ENCODE measurements at places on chromosomes 7 and 10. TPM values are rescaled to one million over a fixed set of nuclear protein-coding genes. Genes with fewer than 3 reads are reported as not detected.

DNA sequence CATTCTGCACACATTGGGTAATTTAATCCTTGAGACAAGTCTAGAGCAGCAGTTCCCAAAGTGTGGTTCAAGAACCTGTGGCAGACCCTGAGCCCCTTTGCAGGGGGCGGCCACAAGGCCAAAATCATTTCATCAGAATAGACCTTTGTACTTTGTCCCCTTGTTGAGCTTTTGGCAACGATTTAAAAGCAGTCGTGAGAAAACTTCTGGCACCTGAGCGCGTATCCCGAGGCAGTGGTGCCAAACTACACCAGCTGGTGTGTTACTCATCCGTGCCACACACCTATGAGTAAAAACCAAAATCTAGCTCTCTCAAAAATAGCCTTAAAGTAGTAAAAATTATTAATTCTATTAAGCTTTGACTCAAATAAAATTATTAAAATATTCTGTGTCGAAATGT, 306.8 kb downstream of the SDK1 start:
- DNase-seq = no peak

- DNase-seq = no peak
These were observed 51.6 kb upstream of the RASGEF1A start for GRCh38 chr10:43318456-43318855.

DNA sequence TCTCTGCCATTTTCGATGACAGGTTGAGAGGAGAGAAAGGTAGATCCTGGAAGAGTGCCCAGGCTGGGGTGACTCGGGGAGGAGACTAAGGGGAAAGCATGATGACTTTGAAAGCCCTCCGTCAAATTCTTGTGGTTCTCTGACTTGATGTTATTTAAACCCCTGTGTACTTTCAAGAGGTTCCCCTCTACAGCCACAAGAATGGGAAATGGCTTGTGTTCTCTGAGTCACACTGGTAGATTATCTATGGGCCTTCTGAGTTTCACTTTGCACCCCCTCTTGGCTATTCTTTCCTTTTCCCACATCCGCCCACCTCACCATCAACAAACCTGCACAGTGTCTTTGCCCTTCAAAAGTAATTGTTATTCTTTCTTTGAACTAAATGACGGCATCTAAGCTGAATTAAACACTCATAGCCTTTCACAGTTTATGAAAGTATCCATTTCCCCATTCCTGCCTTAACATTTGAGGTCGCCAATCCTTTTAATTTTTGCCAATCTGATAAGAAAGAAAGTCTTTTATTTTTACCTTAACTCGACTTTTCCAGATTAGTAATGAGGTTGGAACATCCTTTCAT, 24.1 kb downstream of the PRF1 start:
- DNase-seq = peak; percentile 70

DNA sequence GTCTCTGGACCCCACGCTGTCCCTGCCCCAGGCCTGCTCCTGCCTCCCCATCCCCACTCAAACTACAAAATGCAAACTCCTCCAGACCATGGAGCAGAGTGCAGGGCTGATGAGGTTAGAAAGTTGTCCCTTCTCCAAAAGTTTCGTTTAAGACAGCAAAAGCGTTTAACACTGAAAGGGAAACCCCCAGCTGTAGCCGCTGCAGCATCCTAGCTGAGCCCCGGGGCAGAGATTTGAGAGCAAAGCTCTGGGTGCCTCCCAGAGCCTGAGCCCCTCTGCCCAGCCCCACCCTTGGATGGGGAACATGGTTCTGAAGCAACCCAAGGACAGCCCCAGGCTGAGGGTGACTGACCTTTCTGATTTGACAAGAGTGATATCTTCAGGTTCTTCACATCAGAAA, 52.8 kb upstream of the ENO4 start:
- DNase-seq = no peak

DNA sequence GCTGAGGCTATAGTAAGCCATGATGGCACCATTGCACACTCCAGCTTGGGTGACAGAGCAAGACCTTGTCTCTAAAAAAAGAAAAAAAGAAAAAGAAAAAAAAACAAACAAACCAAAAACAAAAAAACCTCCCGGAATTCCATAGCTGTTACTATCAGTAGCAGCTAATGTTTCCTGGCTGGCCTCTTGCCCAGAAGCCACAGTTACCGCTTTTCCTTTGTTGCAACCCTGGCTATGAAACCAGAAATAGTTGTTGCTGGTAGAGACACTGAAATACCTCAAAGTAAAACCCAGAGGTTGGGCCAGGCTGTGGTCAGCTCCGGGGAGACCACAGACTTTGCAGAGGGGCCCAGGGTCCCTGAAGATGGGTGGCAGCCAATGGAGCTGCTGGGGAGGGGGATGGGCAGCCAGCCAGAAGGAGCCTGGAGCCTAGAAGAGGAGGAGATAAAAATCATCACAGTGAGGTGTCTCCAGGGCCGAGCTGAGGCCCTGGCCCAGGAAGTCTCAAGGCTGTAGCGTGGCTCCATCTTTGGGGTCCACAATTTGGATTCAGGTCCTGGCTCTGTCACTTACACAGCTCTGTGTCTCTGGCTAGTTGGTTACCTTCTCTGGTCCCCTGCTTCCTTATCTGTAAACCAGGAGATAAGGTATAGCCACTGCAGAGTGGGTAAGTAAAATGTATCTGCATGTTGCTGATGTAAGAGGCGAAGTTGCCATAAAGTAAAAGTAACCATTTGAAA, 3.4 kb upstream of the CHST12 start:
- DNase-seq = no peak

DNA sequence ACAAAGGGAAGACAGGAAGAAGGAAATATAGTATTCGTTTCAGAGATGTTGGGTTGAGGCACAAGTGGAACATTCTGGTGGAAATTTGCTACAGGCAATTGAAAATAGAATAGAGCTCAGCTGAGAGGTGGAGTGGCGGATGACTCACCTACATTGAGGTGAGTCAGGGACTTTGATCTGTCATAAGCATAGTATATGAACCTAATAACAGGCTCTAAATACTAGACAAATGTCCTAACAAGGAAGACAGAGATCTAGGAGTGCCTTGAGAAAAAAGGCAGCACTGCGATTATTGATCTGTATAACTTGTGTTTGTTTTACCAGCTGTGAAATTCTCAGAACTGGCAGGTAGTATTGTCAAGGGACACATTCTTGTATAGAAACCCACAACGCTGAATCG, 907 bp upstream of the IFRD1 start:
- peak; percentile 4 for DNase-seq

GRCh38 chr7:107638594-107638993, 22.0 kb upstream of the SLC26A4 start:
- peak; percentile 76 for DNase-seq

DNA sequence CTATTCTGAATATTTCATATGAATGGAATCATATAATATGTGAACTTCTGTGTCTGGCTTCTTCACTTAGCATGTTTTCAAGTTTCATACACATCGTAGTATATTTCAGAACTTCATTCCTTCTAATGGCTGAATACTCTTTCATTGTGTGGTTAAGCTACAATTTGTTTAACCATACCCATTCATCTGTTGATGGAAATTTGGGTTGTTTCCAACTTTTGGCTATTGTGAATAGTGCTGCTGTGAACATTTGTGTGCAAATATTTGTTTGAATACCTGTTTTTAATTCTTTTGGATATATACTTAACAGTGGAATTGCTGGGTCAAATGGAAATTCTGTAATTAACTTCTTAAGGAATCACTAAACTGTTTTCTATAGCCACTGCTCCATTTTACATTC, 86.0 kb upstream of the MDFIC start:
- no peak for DNase-seq

GRCh38 chr7:158924956-158925355, 68.6 kb downstream of the DYNC2I1 start:
- DNase-seq = no peak

DNA sequence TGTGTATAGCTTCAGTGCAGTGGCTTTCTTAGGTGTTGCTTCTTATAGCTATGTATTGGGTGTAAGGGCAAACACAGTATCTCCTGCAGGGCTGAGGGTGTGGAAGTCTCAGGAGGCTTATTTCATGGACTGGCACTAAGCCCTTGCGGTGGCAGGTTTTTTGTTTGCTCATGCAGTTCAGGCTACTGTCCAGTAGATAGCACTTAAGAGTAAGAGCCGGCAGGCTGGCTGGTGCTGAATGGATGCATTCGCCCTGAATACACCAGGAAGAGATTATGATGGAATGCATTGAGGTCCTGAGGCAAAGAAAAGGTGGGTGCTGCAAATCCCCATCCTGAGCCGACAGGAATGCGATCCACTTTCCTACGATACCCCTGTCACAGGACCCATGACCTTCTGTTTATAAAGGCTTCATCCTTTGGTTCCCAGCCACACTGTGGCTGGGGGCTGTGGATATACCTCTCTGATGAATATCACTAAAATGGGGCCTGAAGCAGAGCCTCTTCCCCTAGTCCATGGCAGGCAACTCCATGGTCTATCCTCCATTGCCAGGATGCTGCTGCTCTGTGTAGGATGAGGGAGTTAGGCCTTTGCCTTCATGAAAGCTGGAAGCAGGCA, 44.9 kb downstream of the ANXA8 start:
- DNase-seq = peak; percentile 2

DNA sequence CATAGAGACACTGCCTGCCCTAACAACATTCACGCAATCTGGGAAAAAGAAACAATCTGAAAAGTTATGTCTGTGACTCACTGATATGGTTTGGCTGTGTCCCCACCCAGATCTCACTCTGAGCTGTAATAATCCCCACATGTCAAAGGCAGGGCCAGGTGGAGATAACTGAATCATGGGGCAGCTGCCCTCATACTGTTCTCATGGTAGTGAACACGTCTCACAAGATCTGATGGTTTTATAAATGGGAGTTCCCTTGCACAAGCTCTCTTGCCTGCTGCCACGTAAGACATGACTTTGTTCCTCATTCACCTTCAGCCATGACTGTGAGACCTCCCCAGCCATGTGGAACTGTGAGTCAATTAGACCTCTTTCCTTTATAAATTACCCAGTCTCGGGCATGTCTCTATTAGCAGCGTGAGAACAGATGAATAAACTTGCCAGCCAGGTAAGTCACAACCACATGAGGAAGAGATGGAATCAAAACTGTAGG, 341.5 kb upstream of the AOAH start:
- DNase-seq = no peak

DNA sequence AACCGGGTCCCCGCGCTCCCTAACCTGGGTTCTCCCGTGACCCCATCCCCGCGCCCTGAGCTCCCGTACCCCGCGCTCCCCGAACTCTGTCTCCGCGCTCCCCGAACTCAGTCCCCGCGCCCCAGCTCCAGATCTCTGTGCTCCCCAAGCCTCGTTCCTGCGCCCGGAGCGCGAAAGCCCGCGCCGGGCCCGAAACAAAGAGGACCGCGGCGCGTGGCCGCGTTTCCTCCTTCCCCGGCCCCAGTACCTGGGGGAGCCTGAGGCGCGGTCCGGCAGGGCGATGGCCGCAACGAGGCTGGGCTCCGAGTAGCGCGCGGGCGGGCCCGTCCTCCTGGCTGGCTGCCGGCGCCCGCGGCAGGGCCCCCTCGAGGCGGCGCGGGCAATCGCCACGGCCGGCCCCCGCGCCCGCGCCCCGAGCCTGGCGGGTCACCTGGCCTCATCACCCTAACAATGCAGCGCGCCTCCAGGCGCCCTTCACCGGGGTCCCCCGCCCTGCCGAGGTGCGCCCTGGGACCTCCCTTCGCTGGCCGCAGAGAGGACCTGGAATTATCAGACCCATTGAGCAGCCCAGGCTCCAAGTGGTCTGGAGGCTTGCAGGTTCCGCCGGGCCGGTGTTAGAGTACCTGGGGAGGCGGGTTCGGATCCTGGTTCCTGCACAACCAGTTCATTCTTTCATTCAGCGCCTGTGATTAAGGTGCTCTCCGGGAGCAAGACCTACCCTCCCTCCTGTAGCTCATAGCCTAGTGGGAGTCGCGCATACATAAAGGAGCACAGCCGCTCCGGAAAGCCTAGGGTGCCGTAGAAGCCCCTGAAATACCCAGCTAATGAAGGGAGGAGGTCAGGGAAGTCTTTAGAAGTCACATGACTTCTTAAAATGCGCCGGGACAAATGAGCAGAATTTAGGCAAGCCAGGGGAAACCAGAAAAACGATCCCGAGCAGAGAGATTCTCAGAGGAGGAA, at the start of gene TNS3:
TSS of gene TNS3 (minus strand) at position 308 of the 960 bp plus-strand sequence. CDS start 142,475 bp downstream, outside the sequence.
- peak; percentile 71 for DNase-seq

GRCh38 chr7:25179771-25180591, 48.3 kb downstream of the NPVF start:
- DNase-seq = peak; percentile 97

DNA sequence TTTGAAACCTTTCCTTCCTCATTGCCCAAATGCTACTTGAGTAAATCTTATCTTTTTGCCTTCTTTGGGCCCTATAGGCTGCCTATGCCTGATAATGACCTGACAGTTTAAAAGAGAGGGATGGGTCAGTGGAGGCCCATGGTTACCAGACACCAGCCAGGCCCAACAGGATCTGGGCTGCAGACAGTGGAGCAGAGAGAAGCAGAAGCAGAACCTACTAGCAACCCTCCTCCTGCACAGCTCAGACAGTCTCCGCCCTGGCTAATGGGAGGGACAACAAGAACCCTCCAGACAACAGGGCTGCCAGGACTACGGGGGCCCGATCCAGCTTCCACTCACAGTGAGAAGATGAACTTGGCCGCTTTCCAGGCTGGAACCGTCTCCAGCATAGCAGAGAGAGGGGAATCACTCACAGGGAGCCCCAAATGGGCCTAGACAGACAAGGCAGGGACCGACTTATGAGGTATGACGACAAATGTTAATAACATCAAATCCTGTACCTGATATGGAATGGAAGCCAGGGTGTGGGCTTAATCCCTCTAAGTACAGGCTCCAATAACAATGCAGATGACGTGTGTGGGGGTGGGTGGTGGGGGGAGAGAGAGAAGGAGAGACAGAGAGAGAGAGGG, 31.7 kb upstream of the DGKI start:
- DNase-seq = no peak

- DNase-seq = no peak
These were observed 2.4 kb upstream of the EGR2 start for GRCh38 chr10:62818426-62819011.

DNA sequence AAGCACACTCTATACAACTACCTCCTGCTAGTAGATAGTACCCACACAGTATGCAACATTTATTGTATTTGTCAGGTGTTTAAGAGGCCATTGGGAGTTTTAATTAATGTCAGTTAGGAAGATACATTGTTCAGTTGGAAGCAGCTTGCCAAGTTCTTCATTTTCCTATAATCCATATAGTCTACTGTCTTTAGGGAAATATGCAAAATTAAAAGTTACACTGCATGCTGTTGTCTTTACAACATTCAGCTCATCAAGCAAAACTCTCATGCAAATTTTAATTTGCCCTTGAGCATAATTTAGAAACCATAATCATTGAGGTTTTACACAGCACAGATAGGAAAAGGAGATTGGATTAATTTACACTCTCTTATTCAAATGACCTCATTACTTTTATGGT, 17.4 kb downstream of the FOXP2 start:
- DNase-seq = no peak

DNA sequence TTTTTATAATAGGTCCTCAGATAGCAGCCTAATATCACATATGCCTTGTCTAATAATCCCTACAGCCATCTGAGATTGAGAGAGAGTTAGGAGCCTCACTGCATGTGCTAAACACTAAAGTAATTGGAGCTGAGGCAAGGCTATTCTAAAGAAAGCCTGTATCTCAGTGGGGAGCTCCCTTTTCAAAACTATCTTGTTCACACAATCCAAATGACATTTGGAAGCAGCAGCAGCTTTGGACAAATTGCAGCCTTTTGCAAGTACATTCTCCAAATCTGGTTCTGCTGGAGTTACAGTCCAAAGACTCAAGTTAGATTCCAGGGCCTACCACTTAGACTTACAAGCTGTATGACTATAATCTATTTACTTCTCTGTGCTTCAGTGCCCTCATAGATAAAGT, 104.5 kb downstream of the MACC1 start:
- no peak for DNase-seq

Gene MBL2
- total RNA-seq = not detected

Gene NEURL1
- total RNA-seq = not detected

Gene NYAP1
- total RNA-seq = 0.10 TPM

Gene ERVW-1
- total RNA-seq = not detected

Gene SYT15B
- 0.37 TPM for total RNA-seq

Gene NKX2-3
- not detected for total RNA-seq
